GM23248 (cell line): ENCODE measurements at places on chromosomes 4 and X. TPM values are rescaled to one million over a fixed set of nuclear protein-coding genes. Genes with fewer than 3 reads are reported as not detected.

- no peak overlapping the region for H3K27ac ChIP-seq
- no peak overlapping the region for H3K4me3 ChIP-seq
- no peaks in the 10 kb centered on the region for H3K36me3 ChIP-seq
- no peak for DNase-seq
Measured at GRCh38 chrX:110000847-110001713, 1.8 kb upstream of the TMEM164 start.

ANXA10 gene
- 0.22 TPM in 1 of 2 replicates, not detected in the other for total RNA-seq

GRCh38 chrX:12802741-12803140 lies 11.5 kb downstream of the PRPS2 start:
- no peak overlapping the region for H3K27ac ChIP-seq
- H3K4me3 ChIP-seq: no peak overlapping the region
- H3K36me3 ChIP-seq: no peaks in the 10 kb centered on the region
- no peak for DNase-seq
- no peaks in the 10 kb centered on the region for H3K27me3 ChIP-seq

GRCh38 chrX:17359500-17359899 lies 15.5 kb upstream of the NHS start:
- no peak overlapping the region for H3K4me3 ChIP-seq
- H3K27me3 ChIP-seq: no peaks in the 10 kb centered on the region
- no peak overlapping the region for H3K27ac ChIP-seq

MAGEA12 gene
- 0.54 TPM in 1 of 2 replicates, not detected in the other for total RNA-seq

DNA sequence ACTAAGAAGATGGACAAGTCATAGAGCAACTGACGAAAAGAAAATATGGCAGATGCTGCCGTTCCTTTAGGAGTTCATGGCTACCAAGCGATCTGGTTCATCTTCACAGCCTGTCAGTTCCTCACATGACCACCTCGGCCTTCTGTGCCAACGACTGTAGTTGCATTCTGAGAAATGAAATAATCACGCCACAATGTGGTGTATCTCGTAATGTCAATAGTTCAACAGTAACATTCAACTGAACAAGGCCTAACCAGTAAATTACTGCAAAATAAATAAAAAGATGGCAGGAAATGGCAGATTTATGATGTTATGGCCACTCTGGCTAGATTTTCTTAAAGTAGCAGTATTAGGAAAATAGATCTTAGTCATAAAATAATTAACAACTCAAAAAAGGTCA lies 4.4 kb downstream of the GPRIN3 start:
- no peaks in the 10 kb centered on the region for H3K36me3 ChIP-seq
- no peak overlapping the region for H3K4me3 ChIP-seq
- H3K4me1 ChIP-seq: peaks cover 18% of the 10 kb centered on the region
- H3K27ac ChIP-seq: no peak overlapping the region

- no peak for DNase-seq
- peaks cover 27% of the 10 kb centered on the region for H3K4me1 ChIP-seq
- H3K4me3 ChIP-seq: no peak overlapping the region
- H3K36me3 ChIP-seq: peaks cover 33% of the 10 kb centered on the region; the same call in 1 of the 2 replicates
- no peaks in the 10 kb centered on the region for H3K27me3 ChIP-seq
- H3K27ac ChIP-seq: no peak overlapping the region
Measured at GRCh38 chr4:185398618-185399017, 2.0 kb downstream of the ANKRD37 start.

- H3K27ac ChIP-seq: 0 out of 2 replicates have a peak overlapping the region, but pooled peaks have one; percentile 16
- DNase-seq: peak; percentile 26
- H3K27me3 ChIP-seq: no peaks in the 10 kb centered on the region
- no peaks in the 10 kb centered on the region for H3K36me3 ChIP-seq
- H3K4me3 ChIP-seq: 0 out of 2 replicates have a peak overlapping the region, but pooled peaks have one; percentile 3
Measured at GRCh38 chr4:82989575-82990429, 20.8 kb downstream of the LIN54 start.

PAGE2 gene
- total RNA-seq: not detected in 2 replicates

UPF3B gene
- total RNA-seq: 3.1 and 3.3 TPM in 2 replicates

GRCh38 chrX:39201305-39201990 lies 400.2 kb downstream of the MID1IP1 start:
- H3K4me1 ChIP-seq: no peaks in the 10 kb centered on the region; the same call in 1 of the 2 replicates
- H3K27ac ChIP-seq: no peak overlapping the region
- no peaks in the 10 kb centered on the region for H3K36me3 ChIP-seq
- no peaks in the 10 kb centered on the region for H3K27me3 ChIP-seq
- peak; percentile 15 for DNase-seq

CSAG3 gene
- total RNA-seq: not detected in 2 replicates

- H3K4me3 ChIP-seq: no peak overlapping the region
- H3K4me1 ChIP-seq: no peaks in the 10 kb centered on the region
- no peak overlapping the region for H3K27ac ChIP-seq
Measured at GRCh38 chr4:14837860-14838259, 164.4 kb upstream of the CPEB2 start.

GRCh38 chrX:6226596-6227452 lies 1.8 kb downstream of the NLGN4X start:
- H3K27me3 ChIP-seq: 0 out of 2 replicates have a peak, but pooled peaks cover 3% of the 10 kb centered on the region
- H3K36me3 ChIP-seq: no peaks in the 10 kb centered on the region

DNA sequence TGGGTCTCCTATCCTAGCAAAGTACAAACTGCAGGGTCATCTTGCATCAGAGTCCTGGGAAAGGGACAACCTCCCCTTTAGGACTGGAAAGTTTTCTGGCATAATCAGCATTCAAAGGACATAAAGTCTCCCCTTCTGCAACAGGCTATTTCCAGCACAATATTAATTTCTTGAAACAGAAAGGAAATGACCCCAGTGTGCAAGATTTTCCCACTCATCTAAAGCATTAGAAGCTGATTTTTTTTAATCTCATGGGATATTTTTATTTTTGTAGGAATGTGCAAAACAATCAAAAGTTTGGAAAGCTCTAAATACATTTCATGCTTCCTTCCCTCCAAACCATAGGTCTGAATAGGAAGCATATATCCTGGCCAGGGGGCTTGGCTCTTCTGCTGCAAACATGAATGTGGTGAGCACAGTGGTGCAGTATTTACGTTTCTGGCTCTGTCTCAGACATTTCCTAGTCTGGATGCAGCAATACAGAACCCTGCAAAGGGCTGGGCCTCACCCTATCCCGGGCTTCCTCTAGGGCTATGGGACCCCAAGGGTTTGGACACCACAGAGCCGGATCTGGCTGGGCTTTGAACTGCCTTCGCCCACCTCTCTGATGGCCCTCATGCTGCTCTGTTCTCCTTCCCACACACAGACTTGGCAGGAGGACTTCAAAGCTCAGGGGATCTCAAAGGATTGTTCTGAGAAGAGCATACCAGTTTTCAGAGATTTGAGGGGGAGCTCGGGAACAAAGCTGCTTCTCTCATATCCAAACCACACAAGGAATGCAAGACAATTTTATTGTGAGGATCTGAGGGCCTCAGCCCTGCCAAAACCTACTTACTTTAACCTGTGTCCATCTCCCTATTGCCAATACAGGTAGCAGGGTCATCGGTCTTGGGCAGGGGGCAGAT lies 64.9 kb downstream of the POLR2B start:
- 0 out of 2 replicates have a peak overlapping the region, but pooled peaks have one; percentile 15 for H3K4me3 ChIP-seq
- H3K4me1 ChIP-seq: peaks cover 47% of the 10 kb centered on the region
- H3K27me3 ChIP-seq: no peaks in the 10 kb centered on the region
- H3K36me3 ChIP-seq: no peaks in the 10 kb centered on the region

TMEM31 gene
- total RNA-seq: not detected in 2 replicates

PNMA3 gene
- not detected in 2 replicates for total RNA-seq

RNF128 gene
- 0.54 TPM in 1 of 2 replicates, not detected in the other for total RNA-seq

KLF8 gene
- total RNA-seq: 1.7 and 3.4 TPM in 2 replicates

GRCh38 chr4:169399976-169400767 lies 129.4 kb upstream of the SH3RF1 start:
- H3K4me1 ChIP-seq: peaks cover 26% of the 10 kb centered on the region
- H3K4me3 ChIP-seq: no peak overlapping the region
- peak; percentile 12 for DNase-seq
- no peak overlapping the region for H3K27ac ChIP-seq
- no peaks in the 10 kb centered on the region for H3K36me3 ChIP-seq

DNA sequence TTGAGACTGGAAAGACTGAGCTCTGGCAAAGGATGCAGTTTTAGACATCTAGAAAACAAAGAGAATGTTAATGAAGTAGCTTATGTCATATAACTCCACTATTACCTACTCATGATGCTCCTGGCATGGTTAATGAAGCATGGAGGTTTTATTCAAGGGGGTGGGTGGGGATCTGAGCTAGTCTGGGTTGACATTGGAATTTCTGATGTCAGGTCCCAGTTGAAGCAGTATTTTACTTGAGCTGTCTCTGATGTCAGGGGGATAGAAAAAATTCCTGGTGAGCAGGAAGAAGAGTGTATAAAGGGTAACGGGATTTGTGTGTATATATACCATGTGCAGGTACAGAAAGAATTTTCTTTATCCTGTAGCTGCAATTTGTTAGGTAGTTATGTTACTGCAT lies 102.0 kb downstream of the ELOVL6 start:
- no peak for DNase-seq
- H3K27ac ChIP-seq: no peak overlapping the region
- H3K36me3 ChIP-seq: no peaks in the 10 kb centered on the region
- peaks cover 11% of the 10 kb centered on the region for H3K4me1 ChIP-seq
- no peaks in the 10 kb centered on the region for H3K27me3 ChIP-seq

ITIH6 gene
- not detected in 2 replicates for total RNA-seq

GRCh38 chr4:145690610-145691009 lies 10.7 kb downstream of the C4orf51 start:
- H3K36me3 ChIP-seq: no peaks in the 10 kb centered on the region
- H3K4me3 ChIP-seq: no peak overlapping the region
- H3K27me3 ChIP-seq: no peaks in the 10 kb centered on the region
- DNase-seq: no peak
- H3K27ac ChIP-seq: no peak overlapping the region

GRCh38 chr4:173420324-173420752 lies 21.4 kb upstream of the SCRG1 start:
- DNase-seq: peak; percentile 52
- H3K36me3 ChIP-seq: no peaks in the 10 kb centered on the region
- no peak overlapping the region for H3K27ac ChIP-seq
- no peak overlapping the region for H3K4me3 ChIP-seq

POLA1 gene
- total RNA-seq: 6.7 and 9.0 TPM in 2 replicates
